ENCODE measurements at places on chromosomes 4 and X. TPM values are rescaled to one million over a fixed set of nuclear protein-coding genes. Genes with fewer than 3 reads are reported as not detected.

GRCh38 chr4:172698256-172698655 lies 470.4 kb upstream of the GALNT7 start:
- DNase-seq: no peak
- no peak overlapping the region for H3K4me3 ChIP-seq
- no peaks in the 10 kb centered on the region for H3K36me3 ChIP-seq
- H3K4me1 ChIP-seq: no peaks in the 10 kb centered on the region
- H3K27ac ChIP-seq: no peak overlapping the region

- peaks cover 5% of the 10 kb centered on the region for H3K36me3 ChIP-seq
- DNase-seq: no peak
- no peak overlapping the region for H3K4me3 ChIP-seq
- H3K27ac ChIP-seq: no peak overlapping the region
- no peaks in the 10 kb centered on the region for H3K27me3 ChIP-seq
Measured at GRCh38 chr4:93466446-93466845, 362.1 kb upstream of the ATOH1 start.

GRCh38 chr4:152947311-152947710 lies 11.2 kb downstream of the FHDC1 start:
- no peaks in the 10 kb centered on the region for H3K4me1 ChIP-seq
- no peaks in the 10 kb centered on the region for H3K36me3 ChIP-seq
- no peak overlapping the region for H3K27ac ChIP-seq
- H3K4me3 ChIP-seq: no peak overlapping the region
- no peaks in the 10 kb centered on the region for H3K27me3 ChIP-seq
- no peak for DNase-seq

DNA sequence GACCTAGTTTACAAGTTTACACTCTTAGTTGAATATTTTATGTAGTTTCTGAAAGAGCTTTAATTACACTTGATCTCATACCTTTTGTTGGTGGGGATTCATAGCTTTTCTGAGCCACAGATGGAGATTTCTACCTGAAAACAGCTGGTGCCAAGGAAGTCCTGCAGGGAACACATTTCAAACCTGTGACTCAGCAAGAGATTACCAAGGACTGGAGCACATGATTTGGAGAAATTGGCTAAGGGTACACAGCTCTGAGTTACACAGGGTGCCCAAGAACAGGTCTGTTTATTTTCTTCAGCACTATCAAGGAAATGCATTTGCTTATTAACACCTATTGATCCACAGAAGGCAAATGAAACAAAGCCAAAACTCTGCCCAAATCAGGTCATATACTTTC lies 691.5 kb downstream of the KCTD8 start:
- H3K27me3 ChIP-seq: no peaks in the 10 kb centered on the region
- H3K27ac ChIP-seq: no peak overlapping the region
- no peaks in the 10 kb centered on the region for H3K36me3 ChIP-seq
- H3K4me3 ChIP-seq: no peak overlapping the region
- no peak for DNase-seq
- H3K4me1 ChIP-seq: no peaks in the 10 kb centered on the region

POLN gene
- total RNA-seq: 4.3 TPM

GRCh38 chr4:118313098-118313497 lies 39.7 kb downstream of the PRSS12 start:
- DNase-seq: no peak
- H3K27me3 ChIP-seq: no peaks in the 10 kb centered on the region
- H3K4me1 ChIP-seq: no peaks in the 10 kb centered on the region
- H3K27ac ChIP-seq: no peak overlapping the region

XKRX gene
- 0.16 TPM for total RNA-seq

- no peaks in the 10 kb centered on the region for H3K4me1 ChIP-seq
- H3K27ac ChIP-seq: no peak overlapping the region
- H3K4me3 ChIP-seq: no peak overlapping the region
- no peaks in the 10 kb centered on the region for H3K27me3 ChIP-seq
Measured at GRCh38 chr4:83486457-83487129, 1.7 kb upstream of the ABRAXAS1 start.

CYBB gene
- 25.5 TPM for total RNA-seq

GPM6B gene
- 81.7 TPM for total RNA-seq

TBC1D9 gene
- 152 TPM for total RNA-seq

DNA sequence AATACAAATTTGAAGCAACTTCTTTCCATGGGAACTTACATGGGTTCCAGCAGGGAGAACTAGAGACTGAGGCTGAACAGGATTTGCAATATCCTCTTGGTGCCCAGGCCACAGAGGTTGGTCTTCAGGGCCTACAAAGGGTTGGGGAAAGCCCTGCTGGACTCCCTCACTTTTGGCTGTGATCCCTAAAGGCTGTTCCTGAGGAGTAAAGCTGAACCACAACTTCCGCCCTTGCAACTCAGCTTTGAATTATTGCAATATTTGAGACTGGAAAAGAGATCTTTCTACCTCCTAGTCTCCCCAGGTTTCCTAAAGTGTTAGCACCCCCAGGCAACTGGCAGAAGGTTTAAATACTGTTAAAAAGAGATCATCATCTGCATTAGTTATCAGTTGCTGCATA lies 26.9 kb downstream of the DCHS2 start:
- H3K27me3 ChIP-seq: peaks cover 4% of the 10 kb centered on the region
- H3K4me1 ChIP-seq: no peaks in the 10 kb centered on the region
- H3K4me3 ChIP-seq: no peak overlapping the region
- DNase-seq: no peak
- H3K36me3 ChIP-seq: no peaks in the 10 kb centered on the region
- H3K27ac ChIP-seq: no peak overlapping the region

- no peak for DNase-seq
- H3K4me3 ChIP-seq: no peak overlapping the region
- H3K36me3 ChIP-seq: no peaks in the 10 kb centered on the region
- H3K4me1 ChIP-seq: no peaks in the 10 kb centered on the region
Measured at GRCh38 chrX:155068165-155068564, 2.8 kb downstream of the CMC4 start.

- H3K4me3 ChIP-seq: no peak overlapping the region
- no peaks in the 10 kb centered on the region for H3K27me3 ChIP-seq
- no peak overlapping the region for H3K27ac ChIP-seq
- H3K36me3 ChIP-seq: no peaks in the 10 kb centered on the region
Measured at GRCh38 chr4:136784326-136784725, 748.0 kb downstream of the PCDH18 start.

DNA sequence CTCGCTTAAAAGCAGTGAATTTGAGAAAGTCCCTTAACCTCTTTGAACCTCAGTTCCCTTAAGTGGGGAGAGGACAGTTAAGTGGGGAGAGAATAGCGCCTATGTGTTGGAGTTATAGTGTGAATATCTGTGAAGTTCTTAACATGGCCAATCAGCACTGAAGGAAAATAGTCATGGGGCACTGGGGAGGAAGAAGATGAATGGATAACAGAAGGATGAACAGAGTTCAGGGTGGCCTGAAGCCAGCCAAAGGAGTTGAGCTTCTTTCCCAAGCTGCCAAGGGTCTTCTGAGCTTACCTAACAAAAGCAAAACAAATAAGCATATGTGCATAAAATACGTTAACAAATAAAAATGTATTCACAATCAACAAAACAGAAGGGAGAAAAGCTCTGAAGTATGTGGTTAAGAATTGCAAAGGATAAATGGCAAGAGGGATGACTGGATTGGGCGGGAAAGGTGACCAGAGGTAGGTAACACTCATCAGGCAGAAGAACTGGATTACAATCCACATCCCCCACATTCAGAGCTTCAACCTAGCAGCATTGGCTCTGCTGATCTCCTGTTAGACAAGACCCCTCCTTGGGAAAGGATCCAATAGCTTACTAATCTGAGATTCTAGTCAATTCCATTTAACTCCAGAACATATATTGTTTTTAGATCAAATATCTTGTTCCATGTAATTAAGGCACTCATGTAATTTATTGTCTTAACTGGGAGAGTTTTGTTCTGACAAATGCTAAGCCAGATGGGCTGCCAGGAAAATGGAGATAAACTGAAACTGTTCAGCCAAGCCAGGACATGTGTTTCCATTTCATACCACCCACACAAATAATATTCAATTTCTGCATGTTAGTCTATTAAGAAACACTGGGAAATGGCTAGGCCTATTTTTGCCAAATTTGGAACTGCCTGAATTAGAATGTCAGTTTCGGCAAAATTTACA lies 221.2 kb downstream of the LDB2 start:
- no peaks in the 10 kb centered on the region for H3K4me1 ChIP-seq
- H3K27me3 ChIP-seq: no peaks in the 10 kb centered on the region
- no peaks in the 10 kb centered on the region for H3K36me3 ChIP-seq
- peak overlapping the region; percentile 10 for H3K27ac ChIP-seq
- no peak for DNase-seq
